ENCODE measurements at places on chromosomes 1 and 21. TPM values are rescaled to one million over a fixed set of nuclear protein-coding genes. Genes with fewer than 3 reads are reported as not detected.

SLC22A15 gene
- 3.7 TPM for total RNA-seq

PTGS2 gene
- 0.23 TPM for total RNA-seq

KRTAP12-2 gene
- not detected for total RNA-seq

SFPQ gene
- 469 TPM for total RNA-seq

DNA sequence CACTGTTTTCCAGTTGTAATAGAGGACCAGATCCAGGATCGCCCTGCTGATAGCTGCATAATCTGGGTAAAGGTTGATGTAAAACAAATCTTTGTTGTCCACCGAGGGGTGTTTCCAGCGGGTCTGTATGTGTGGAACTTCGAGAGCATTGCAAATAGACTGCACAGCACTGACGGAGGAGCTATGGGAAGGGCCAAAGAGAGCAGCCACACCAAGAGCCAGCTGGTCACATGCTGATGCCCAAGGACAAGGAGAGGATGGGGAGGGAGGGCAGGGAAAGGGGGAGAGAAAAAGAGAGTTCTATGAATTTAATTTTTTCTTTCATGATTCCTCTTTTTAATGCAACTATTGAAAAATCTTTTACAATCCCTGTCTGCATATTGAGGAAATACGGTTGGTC is 250.0 kb downstream of the GRIK1 start:
- DNase-seq, result no peak

GRCh38 chr1:222382171-222382570 is 165.7 kb downstream of the HHIPL2 start:
- no peak for DNase-seq

HSD3B2 gene
- total RNA-seq, result not detected

DNA sequence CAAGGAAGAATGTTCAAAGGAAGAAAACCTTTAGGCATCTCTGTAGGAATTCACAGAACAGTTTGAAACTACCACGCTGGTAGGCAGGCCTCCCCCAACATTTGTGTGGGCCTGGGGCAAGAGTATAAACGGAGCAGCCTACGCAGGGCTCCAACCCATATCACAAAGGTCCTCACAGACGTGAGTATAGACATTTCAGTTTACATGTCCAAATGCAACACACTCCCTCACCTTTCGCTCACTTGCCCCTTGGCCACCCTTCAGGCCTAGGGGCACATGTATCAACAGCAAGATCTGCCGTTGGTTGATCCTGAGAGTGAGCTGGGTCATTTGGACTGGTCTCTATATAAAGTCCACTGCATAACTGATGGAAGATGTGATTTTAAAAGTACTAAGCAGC is 133.3 kb downstream of the ACBD6 start:
- DNase-seq, result no peak

GRCh38 chr1:79852004-79852403 is 845.5 kb upstream of the ADGRL4 start:
- DNase-seq, result no peak

RORC gene
- 0.52 TPM for total RNA-seq

DNA sequence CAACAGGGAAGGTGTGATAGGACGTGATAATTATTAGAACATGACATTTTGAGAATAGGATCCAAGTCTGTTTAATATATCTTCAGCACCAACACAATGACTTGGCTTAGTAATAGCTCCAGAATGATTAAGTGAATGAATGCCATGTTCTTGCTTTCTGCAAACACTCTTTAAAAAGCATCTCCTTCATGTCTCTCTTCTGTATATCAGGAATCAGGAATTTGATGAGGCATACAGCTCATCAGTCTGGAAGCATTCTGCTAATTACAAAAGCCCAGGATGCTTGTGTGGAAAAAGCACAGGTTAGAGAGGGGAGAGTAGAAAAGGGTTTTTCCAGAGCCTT is 113.0 kb upstream of the ZNF648 start:
- no peak for DNase-seq

GRCh38 chr1:33119050-33119449 is 38.1 kb downstream of the AZIN2 start:
- no peak for DNase-seq

- peak; percentile 21 for DNase-seq
Observed at GRCh38 chr21:40386294-40386911, 460.6 kb downstream of the DSCAM start.

IGFN1 gene
- total RNA-seq, result not detected
